NCI-H1417 treated with DMSO at 0.1 percent for 48 hours (cell line): ENCODE measurements at places on chromosomes 6 and 20.

DNA sequence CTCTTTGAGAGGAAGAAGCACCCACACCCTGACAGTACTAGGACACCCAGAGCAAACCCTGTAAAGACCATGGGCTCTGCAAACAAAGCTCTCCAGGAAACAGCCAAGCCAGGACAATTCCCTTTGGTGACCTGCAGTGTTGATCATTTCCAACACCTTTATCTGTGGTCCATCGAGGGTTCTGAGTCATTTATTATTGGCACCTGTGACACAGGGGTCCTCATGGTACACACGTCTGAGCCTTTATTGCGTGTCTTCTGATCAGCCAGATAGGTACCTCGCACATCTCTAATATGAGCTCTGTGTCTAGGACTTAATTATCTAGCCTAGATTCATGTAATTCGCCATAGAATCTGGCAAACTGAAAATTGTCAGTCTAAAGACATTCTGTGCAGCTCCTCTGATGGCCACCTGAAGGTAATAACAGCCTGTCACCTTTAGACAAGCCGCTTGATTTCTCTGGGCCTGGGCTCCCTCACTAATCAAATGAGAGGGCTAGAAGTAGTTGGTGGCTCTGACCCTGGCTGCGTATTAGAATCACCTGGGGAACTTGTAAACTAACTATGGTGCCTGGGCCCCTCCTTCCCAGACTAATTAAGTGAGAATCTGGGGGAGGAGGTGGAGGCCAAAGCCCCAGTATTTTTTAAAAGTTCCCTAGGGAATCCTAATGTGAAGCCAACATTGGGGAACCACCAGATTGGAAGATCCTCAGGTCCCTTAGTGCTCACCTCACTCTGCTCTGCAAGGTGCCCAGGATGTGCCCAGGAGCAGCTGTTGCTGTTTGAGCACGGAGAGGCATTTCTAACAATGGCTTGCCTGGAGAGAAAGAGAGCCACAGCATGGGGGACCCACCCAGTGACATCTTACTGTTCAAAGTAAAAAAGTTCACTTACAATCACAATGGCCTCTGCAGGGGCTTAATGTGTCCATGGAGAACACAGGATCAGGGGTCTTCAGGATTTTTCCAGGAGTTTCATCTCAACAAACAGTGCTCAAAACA, 122.0 kb upstream of the ARID1B start:
- no peak for DNase-seq

DNA sequence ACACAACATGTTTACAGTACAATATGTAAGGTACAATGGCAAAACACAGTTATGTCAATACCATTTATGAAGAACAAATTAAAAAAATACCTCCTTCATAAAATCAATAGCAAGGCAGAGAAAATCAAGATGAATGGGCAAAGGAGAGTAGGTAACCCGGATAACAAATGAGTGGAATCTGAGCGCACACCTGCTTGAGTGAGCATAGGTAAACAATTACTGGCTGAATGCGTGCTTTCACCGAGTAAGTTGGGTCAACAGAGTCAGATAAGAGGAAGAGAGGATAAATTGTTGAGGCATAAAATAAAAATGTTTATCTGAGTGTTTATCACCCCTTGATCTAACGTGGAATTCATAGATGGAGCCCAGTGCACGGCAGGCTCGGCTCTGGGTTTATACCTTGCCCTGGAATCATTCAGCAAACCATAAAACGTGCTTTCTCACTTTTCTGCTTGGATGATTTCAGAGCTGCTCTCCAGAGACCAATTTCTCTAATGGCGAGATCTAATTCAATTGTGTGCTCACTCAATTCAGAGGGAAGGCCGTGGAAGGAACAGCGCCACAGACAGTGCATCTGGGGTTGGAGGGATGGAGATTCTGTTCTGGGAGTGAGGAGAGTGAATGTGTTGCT, 224.8 kb upstream of the MAP3K7 start:
- peak; percentile 8 for DNase-seq

DNA sequence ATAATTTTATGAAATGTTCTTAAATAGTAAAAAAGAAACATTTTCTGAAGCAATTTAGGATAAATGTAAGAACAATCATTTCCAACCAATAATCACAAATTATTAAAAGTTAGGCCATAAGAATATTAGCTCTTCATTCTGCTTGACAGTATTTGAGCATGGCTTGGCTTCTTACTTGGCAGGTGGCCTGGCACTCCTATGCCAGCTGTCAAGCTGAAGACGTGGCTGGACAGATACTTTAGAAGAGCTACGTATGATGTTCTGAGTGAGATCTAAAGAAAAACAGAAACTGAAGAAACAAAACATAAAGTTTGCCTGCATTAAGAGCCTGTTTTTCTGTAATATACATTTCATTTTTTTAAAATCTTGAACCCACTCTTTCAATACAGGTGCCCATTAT, 438.9 kb downstream of the GRIK2 start:
- DNase-seq = no peak

- no peak for DNase-seq
Observed at GRCh38 chr6:4434655-4435054, 299.3 kb upstream of the ECI2 start.

- no peak for DNase-seq
Observed at GRCh38 chr6:54291146-54291545, 17.1 kb upstream of the TINAG start.

DNA sequence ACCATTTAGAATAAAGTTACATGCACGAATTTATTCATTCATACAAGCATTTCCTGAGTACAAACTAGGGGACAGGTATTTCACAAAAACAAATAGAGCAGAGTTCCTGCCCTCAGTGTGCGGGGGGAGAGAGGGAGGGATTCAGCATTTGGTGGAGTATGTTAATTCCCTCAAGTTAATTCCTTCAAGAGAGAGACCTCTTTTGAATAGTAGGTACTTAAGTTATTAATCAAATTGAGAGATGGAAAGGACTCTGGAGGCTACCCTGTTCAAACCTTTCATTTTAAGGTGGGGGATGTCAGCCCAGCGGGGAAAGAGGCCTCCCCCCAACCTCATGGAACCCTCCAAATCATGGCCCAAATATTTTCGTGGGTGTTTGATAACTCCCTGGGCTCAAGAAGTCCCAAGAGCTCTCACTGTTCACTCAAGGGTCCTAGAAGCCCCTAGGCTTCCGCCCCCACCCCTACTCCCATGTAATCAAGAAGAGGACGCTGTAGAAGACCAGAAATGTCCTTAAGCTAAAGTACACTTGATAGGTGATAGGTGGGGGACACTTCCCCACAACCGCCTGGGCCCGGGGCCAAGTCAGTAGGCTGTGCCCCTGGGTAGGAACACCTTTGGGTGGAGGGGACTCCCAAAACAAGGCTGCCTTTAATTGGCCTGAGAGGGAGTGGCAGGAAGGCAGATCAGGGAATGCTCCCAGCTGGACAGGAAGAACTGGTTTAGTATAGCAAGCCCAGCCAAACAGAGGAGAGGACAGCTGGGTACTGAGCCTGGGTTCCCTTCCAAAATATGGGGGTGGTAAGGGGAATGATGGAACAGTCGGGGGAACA, 2.9 kb downstream of the SDC4 start:
- DNase-seq = no peak

DNA sequence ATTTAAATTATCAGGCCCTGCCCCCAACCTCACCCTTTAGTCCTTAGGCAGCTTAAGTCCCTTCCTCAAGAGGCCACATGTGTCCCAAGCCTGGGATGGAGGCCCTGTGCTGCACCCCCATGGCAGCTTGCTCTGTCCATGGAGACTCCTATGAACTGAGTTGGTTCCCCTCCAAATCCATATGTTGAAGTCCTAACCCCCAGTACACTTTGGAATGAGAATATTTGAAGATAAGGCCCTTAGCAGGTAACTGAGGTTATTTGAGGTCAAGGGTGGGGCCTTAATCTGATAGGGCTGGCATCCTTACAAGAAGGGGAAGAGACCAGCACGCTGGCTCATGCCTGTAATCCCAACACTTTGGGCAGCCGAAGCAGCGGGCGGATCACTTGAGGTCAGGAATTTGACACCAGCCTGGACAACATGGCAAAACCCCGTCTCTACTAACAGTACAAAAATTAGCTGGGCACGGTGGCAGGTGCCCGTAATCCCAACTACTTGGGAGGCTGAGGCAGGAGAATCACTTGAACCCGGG, 6.7 kb upstream of the BEND3 start:
- DNase-seq = no peak

DNA sequence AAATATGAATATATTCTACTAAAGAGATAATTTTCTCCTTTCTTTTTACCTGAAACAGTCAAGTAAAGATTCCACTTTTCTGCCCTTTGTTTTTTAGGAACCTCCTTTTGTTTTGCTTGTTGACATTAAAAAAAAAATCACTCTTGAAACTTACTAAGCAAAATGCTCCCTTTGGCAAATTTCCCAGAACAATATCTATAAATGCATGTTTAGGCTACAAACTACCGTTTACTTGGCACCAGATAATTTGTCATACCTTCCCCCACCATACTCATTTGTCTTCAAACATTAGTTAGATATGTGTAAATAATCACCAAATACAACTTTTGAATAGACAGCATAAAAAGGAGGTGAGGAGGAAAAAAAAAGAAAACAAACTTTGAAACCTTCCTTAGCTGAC, 604.7 kb downstream of the RFPL4B start:
- DNase-seq = peak; percentile 48

GRCh38 chr6:70527071-70527737, 39.5 kb upstream of the SDHAF4 start:
- DNase-seq = no peak

GRCh38 chr20:25014816-25015215, 22.3 kb upstream of the APMAP start:
- no peak for DNase-seq

- no peak for DNase-seq
Observed at GRCh38 chr6:55818482-55818881, 56.9 kb downstream of the BMP5 start.

DNA sequence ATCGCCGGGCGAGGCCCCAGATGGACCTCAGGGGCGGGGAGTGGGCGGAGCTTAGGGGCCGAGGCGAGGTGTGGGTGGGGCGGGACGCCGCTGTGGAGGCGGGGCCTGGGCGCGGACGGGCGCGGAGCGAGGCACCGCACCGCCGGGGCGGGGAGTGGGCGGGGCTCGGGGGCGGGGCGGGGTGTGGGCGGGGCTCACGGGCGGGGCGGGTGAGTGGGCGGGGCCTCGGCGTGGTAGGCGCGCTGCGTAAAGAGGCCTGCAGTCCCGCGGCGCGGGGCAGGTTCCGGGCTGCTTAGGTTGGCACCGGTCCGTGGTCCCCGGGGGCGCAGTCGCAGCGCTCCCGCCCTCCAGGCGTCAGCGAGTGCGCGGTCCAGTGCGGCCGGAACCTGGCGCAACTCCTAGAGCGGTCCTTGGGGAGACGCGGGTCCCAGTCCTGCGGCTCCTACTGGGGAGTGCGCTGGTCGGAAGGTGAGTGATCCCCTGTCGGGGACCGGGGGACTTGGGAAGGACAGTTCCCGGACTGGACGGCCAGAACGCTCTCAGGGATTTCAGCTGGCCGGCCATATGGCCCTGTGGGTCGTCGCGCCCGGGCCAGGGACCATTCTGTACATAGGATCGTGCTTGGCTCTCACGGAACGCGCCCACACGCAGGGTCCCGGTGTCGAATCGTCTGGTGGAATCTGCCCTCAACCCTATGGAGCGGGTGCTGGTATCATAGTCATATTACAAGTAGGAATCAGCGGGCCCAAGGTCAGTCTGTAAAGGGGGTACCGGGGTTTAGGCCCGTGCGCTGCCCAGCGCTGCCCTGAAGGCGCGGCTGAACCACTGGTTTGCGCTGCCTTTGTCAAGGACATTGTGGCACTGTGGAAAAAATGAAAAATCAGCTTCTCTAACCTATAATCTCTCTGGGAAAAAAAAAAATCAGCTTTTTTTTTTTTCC, at the start of gene NQO2:
Gene NQO2 (plus strand): TSS at position 277 of the 940 bp plus-strand sequence. CDS start 6,659 bp downstream, outside the sequence.
- DNase-seq = peak; percentile 20

DNA sequence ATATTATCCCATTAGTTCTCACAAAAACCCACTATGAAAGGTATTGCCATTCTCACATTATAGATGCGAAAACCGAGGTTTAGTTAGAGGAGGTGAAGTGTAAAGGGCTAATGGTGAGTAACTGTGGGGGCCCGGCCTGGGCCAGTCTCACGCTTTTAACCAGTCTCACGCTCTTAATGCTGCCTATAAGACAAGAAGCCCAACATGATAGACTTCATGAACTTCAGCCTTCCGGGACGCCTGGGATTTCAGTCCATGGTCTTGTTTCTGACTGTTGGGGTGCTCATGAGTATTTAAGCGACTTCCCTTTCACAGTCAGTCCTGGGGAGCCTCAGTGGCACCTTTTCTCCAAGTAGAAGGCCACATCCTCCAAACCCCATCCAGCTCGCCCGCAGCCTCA, 31.7 kb downstream of the AGPAT4 start:
- DNase-seq = no peak

- no peak for DNase-seq
Observed at GRCh38 chr6:160139420-160139851, 17.8 kb downstream of the SLC22A1 start.

DNA sequence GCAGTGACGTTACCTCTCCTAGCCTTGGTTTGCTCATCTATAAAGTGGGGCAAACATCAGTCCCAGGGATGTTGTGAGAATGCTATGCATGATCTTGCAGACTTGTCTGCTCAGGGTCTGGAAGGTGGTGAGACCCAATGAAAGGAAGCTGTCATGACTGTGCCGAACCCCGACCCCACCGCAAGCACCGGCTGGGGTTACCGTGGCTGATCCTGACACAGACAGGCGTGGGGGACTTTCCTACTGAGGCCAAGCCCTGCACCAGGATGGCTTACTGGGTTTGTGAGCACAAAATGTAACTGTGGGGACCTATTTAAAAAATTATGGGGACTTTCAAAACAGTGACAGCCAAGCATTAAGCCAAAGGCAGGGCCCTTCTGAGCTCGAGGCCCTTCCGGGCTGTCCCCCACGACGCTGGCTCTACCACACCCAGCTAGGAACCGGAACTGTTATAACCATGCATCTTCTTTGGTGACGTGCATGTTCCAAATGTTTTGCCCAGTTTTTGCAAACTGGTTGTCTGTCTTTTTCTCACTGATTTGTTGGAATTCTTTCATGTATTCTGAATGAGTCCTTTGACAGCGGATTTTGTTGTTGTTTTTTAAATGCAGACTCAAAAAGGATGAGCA, 76.6 kb upstream of the PMEPA1 start:
- no peak for DNase-seq

GRCh38 chr6:169487579-169488436, 214.0 kb downstream of the WDR27 start:
- DNase-seq = no peak

- no peak for DNase-seq
Observed at GRCh38 chr6:157481189-157481864, 100.3 kb downstream of the ZDHHC14 start.

- no peak for DNase-seq
Observed at GRCh38 chr6:25266456-25267100, 12.6 kb upstream of the CARMIL1 start.

DNA sequence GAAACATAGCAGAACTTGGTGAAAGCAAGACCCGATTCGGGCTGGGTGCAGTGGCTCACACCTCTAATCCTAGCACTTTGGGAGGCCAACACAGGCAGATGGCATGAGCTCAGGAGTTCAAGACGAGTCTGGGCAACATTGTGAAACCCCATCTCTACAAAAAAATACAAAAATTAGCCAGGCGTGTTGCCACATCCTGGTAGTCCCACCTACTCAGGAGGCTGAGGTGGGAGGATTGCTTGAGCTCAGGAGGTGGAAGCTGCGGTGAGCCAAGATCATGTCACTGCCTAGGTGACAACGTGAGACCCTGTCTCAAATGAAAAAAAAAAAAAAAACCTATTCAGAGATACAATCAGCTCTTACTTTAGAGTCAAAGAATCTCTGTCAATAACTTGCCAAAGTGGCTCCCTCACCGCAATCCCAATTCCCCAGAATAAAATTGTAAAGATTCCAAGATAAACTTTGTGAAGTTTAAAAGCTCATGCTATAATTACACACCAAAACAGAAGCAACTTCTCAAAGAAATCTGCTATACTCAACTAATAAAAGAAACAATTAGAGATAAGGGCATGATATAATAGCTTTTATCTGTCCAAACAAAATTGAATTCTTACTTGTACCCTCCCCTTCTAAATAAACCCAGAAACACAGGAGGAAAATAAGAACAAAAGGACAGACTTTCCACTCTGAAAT, 33.6 kb downstream of the CDK19 start:
- DNase-seq = no peak
